Frontal cortex (tissue), 4 donors: ENCODE measurements at places on chromosomes 5 and 9.

GRCh38 chr5:147565524-147565923 is 55.7 kb upstream of the DPYSL3 start:
- no peak for DNase-seq

DNA sequence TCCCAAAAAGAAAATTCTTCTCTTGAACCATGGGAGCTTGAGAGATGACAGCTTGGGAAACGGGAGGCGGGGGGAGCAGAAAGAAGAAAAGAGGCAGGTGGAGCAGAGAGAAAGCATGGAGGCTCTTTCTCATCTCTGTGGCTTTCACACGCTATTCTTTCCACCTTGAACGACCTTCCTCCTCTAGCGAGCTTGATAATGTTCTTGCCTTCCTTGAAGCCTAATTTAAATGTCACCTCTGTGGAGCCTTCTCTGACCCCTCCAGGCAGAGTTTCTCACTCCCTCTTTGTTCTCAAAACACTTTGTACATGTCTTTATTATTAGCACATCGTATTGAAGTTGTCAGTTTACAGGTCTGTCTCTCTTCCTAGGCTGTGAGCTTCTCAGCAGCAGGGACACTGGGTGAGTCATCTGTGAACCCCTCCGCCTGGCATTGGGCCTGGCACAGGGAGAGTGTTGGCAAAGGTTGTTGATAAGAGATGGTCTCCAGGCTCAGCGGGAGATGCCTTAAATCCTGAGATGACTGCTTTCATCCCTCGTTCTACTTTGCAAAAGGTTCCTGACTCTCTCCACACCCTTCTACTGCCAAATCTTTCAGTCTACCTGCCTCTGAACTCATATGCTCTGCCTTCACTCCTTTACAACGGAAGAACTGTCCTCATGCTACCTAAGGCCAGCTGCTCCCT is 14.1 kb upstream of the STRBP start:
- no peak for DNase-seq

GRCh38 chr5:73186976-73187375 is 14.0 kb downstream of the TMEM174 start:
- DNase-seq = no peak

DNA sequence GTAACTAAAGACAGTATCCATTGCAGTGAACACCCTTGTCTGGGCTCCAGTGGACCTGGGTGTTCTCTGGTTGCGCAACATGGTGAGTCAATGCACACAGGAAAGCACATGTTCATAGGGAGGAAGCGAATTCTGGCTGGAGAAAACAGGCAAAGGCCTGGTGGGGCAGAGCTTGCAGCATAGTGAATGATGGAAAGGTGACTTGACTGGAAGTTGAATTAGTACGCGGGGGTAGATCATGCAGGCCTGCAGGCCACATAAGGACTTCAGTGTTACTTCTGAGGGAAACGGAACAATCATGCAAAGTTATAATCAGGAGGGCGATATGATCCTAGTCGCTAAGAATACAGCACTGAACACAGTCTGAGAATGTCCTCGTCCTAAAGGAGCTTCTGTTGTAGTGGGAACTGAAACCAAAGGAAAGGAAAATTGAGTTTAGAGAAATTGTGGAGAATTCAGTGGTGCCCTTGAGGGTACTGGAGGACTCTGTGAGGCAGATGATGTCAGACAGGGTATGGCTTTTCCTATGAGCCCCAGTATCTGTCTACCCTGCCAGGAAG is 71.9 kb upstream of the RANBP3L start:
- DNase-seq = no peak

GRCh38 chr5:64505769-64506566 is at the start of gene RGS7BP:
RGS7BP (plus strand) TSS chr5:64506015; CDS start chr5:64506625, 610 bp downstream.
- DNase-seq = no peak

- no peak for DNase-seq
Measured at GRCh38 chr5:1470762-1471211, 25.5 kb upstream of the SLC6A3 start.
